CD14-positive monocyte (primary cell): ENCODE measurements at places on chromosomes 12 and 14. TPM values are rescaled to one million over a fixed set of nuclear protein-coding genes. Genes with fewer than 3 reads are reported as not detected.

LRRK2 gene
- 47.9 TPM for polyA plus RNA-seq

RPS26 gene
- polyA plus RNA-seq: 238 TPM

ARHGEF25 gene
- not detected for polyA plus RNA-seq

CCDC196 gene
- not detected for polyA plus RNA-seq
